Activated CD8-positive, alpha-beta memory T cell treated with anti-CD3 and anti-CD28 coated beads for 1 hour (primary cell): ENCODE measurements at places on chromosomes 4 and X.

GRCh38 chr4:185246453-185246852 is 37.1 kb downstream of the SNX25 start:
- DNase-seq, result no peak

DNA sequence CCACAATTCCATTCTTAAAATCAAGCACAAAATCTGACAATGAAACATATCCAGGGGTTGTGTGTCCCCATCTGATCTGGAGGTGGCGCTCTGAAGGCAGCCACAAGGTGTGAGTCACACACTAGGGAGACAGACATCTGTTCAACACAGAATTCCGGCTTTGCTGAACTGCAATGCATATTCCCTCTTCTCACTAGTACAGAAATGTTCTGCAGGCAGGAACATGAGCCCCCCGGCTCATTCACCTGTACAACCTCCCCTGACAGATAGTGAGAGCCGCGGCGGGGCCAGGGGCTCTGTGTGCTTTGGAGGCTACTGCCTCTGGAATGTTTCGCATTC is 41.9 kb downstream of the WDR1 start:
- DNase-seq, result no peak

DNA sequence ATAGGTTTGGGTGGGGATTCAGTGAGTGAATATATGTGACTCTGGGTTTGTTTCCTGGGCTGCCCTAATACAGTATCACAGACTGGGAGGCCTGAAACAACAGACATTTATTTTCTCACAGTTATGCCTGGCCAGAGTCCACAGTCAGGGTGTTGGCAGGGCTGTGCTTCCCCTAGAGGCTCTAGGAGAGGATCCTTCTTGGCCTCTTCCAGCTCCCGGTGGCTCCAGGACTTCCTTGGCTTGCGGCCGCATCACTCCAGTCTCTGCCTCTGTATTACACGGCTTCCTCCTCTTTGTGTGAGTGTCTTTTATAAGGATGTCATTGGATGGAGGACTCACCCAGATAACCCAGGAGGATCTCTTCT is 5.2 kb upstream of the JAKMIP1 start:
- no peak for DNase-seq

DNA sequence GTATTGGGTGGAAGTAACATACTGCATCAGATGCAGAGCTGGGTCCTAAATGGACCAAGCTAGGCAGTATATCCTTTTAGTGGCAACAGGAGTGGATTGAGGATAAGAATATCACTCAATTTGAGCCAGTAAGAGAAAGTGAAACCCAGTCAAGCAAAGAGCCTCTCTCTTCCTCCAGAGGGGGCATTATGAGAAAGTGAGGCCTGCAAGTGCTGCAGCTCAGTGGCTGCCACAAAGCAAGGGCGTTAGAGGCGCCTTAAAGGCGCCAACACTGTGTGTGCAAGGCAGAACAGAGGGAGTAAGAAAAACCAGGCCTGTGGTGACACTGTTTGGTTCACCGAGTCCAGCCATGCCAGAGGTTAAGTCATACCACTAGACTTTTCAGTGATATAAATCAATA is 17.5 kb downstream of the STX18 start:
- DNase-seq, result no peak

- DNase-seq, result no peak
Measured at GRCh38 chr4:74543231-74543781, 98.4 kb downstream of the AREG start.

DNA sequence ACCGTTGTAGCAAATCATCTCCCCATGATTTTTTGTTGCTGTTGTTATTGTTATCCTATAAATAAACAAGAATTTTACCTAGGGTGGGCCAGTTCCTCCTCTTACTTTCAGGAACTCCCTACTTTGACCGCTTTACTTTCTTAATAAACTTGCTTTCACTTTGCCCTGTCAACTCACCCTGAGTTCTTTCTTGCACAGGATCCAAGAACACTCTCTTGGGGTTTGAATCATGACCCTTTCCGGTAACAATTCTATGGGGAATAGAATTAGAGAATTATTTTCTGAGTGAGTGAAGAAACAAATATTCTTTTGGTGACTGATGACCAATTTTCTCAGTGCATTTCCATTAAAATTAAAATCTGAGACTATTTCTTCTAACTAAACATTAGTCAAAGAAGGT is 584.0 kb upstream of the TENM3 start:
- no peak for DNase-seq

GRCh38 chr4:41432881-41433280 is 105.1 kb upstream of the LIMCH1 start:
- DNase-seq, result no peak

- DNase-seq, result no peak
Measured at GRCh38 chrX:44189116-44189515, 154.4 kb downstream of the EFHC2 start.

- DNase-seq, result no peak
Measured at GRCh38 chr4:10086506-10087120, 30.0 kb downstream of the WDR1 start.

DNA sequence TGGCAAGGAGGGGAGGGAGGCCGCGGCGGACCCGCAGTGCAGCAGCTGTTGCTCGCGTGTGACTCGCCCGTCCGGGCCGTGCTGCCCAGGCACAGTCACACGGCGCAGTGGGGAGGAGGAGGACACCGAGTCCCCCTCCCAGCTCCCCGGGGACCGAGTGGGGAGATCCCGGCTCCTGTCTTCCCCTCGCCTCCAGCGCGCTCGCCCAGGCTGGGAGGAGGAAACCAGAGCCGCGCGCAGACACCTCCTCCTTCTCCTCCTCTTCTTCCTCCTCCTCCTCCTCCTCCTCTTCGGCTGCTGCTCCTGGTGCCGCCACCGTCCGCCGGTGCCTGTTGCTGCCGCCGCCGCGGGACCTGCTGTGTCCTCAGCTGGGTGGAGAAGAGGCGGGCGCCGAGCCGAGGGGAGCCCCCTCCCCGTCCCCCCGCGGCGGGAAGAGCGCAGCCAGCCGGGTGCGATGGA is at the start of gene TBC1D1:
Gene TBC1D1 (plus strand): TSS at position 284 of the 459 bp plus-strand sequence. CDS start 11,012 bp downstream, outside the sequence.
- no peak for DNase-seq

GRCh38 chrX:136767104-136767941 is 13.4 kb downstream of the ARHGEF6 start:
- no peak for DNase-seq

DNA sequence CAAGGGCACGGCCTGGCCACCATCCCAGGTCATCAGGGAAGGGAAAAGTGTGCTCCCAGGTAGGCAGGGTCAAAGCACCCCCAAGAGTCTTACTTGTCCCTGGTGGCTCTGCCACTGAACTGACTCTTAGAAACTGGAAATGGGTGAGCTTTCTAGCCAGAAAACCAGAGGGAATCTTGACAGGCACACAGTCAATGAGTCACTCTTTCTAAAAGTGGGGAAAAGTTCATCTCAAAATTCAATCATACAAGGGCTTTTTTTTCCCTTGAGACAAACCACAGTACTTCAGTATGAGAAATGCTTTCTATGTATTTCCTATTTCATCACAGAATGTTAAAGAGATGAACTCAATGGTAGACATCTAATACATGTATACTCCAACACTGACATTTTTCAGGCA is 12.5 kb downstream of the HPF1 start:
- DNase-seq, result no peak

GRCh38 chr4:67909905-67910584 is 26.2 kb upstream of the TMPRSS11D start:
- no peak for DNase-seq

DNA sequence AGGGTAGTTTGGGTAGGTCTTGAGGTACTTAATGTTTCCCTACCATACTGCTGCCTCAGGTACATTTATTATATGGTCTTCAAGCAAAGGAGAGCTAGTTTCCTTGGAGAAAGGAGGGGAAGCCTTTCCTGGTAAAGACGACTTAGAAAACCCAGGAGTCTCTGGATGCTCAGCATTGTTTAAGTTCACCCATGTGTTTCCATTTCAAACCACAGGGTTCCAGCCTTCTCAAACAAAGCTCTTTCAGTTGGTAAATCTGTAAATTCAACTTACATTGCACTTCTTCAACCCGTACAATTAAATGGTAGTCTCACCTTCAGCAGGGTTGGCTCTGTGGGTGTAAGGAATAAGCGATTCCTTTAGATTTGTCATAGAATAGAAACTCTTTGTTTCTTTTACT is 111.9 kb upstream of the UNC5C start:
- no peak for DNase-seq

DNA sequence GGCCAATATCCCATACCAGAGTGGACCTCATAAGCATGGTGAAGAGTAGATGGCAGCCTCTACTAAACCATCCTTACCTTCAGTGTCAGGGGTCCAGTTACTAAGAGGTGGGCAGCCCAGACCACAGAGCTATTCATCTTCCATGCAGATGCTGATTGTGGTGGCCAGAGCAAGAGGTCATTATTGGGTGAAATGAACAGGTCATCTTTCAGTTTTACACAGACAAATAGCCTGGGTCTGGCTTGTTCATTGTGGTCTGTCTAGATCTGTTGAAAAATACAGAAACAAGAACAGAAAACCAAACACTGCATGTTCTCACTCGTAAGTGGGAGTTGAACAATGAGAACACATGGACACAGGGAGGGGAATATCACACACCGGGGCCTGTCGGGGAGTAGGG is 71.3 kb downstream of the PAK3 start:
- DNase-seq, result no peak

DNA sequence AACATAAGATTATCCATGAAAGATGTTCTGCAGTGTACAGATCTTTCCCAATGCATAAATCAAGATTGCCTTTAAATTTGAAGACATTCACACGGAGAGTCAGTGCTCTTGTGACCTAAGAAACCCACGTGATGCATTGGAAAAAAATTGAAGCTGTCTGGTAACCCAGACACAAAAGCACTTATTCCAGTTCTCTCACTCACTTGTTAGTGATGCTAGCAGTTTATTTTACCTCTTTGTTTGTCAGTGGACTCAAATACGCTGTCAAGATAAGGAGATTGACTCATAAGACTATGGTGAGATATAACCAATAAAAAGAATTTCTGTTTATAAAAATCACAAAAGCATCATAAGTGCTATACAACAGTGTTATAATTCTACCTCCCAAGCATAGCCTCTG is 245.8 kb upstream of the SMIM31 start:
- no peak for DNase-seq

GRCh38 chrX:1106478-1107210 is 105.8 kb downstream of the CRLF2 start:
- no peak for DNase-seq

GRCh38 chr4:106315476-106315967 is 487 bp downstream of the TBCK start:
- DNase-seq, result no peak

GRCh38 chr4:65521666-65522065 is 148.6 kb downstream of the EPHA5 start:
- no peak for DNase-seq

DNA sequence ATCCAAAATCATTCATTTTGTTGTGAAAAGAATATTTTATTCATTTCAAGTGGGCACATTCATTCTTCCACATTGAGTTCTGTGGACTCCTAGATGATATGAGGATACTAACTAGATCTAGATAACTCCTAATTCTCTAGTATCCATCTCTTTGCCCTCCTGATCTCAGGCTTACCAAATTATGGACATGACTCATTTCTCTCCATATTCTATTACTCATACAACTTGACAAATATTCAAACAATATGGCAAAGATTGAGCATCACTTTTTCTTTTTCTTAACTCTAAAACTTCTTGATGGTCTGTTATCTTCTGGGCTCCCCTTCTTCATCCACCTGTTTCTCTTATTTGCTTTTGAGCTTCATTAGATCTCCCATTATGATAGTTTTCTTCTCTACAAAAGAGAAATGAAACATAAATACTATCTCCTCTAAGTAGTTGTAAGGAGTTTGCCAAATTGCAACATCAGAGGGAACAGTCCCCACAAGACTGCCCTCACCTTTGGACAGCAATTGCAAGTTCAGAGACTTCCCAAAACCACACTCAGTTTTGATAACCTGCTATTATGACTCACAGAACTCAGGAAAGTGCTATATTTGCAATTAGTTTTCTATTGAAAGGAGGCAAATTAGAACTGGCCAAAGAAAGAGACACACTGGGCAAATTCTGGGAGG is 422.9 kb downstream of the SPRY1 start:
- no peak for DNase-seq
